ENCODE measurements at places on chromosomes 2 and 18.

DNA sequence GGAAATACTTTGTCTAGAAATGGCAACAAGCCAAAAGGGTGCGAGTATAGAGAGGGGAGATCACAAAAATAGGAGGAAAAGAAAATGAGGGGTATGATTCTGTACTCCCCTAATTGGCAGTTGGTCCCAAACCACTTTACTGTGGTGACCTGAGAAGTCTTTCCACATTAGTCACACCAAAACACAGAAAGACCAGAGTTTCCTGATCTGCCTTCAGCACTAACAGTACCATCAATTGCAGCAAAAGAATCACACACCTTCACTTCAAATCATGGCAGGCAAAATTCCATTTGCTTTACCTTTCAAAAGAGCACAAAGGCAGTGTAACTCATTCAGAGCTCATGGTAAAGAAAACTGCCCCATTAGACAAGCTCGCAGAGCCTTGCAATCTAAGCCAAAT, 86.8 kb downstream of the ALK start:
- no peak for DNase-seq

GRCh38 chr18:22433956-22434355, 16.2 kb upstream of the CTAGE1 start:
- DNase-seq, result no peak

DNA sequence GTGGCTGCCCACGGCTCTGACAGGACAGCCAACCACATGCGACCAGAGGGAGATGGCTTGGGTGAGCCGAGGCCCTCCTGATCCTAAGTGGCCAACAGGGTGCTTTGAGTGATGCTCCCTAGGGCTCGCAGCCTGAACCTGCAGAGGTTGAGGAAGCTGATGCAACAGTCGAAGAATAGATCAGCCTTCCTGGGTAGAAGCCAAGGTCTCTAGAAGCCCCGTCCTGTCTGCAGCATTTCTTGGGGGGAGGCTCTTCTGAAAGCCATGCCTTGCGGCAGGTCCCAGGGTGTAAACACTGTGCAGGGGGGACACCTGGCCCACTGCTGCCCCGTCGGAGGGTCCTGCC, 136.4 kb downstream of the HDAC4 start:
- DNase-seq, result no peak

GRCh38 chr2:168198476-168199207, 48.8 kb downstream of the STK39 start:
- no peak for DNase-seq

- DNase-seq, result peak; percentile 63
Observed at GRCh38 chr18:23964282-23965238, 50.0 kb upstream of the TTC39C start.

DNA sequence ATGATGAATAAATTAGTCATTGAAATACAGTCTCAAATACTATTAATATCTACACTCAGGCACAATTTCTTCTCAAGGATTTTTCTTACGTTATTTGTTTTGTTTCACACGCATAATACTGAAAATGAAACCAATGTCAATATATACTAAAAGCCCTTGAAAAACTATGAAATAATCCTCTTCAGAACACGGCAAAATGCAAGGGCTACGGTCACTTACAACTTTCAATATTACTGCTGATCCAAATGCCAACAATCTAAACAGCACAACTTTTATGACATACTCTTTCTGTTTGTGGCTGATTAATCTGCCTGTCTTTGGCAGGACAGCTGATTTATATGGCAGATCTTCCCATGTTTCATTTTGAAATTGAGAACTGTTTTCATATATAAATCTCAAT, 68.3 kb downstream of the LRPPRC start:
- DNase-seq, result no peak

GRCh38 chr18:77006305-77007175, 126.0 kb downstream of the MBP start:
- DNase-seq, result no peak

DNA sequence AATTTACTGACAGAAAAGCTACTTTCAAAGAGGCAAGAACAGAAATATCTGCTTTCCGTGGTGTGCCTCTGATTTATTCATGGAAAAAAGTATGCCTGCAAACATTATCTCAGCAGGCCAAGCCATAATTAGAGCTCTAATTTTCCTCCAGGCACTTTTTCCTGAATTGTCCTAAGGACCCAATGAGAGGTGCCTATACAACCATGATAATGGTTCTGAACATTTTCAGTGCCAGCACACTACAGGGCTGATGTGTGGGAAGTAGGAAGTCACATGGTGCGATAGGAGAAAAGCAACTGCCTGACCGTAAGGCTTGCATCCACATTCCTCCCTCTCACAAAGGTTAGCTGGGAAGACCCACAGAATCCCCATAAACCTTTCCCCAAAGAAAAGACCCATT, 45.9 kb upstream of the EGR4 start:
- no peak for DNase-seq

DNA sequence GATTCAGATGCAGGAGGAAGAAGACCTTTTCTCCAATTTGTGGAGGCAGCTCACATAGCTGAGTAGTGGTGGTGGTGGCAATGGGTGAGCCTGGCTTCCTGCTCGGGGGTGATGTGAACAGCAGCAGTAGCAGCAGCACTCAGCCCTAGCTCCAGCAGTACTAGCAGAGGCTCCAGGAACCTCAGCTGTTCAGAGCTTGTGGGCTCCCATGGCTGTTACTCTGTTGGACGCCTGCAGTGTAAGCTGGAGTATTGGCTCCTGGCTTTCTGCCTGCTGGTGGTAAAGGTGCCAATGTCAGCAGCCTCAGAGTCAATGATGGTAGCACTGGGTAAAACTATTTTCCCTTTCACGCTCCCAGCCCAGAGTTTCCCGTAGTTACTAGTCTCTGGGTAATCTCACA, 3.1 kb upstream of the SEH1L start:
- DNase-seq, result no peak

GRCh38 chr2:112290088-112290487, 14.7 kb downstream of the ZC3H6 start:
- DNase-seq, result no peak

DNA sequence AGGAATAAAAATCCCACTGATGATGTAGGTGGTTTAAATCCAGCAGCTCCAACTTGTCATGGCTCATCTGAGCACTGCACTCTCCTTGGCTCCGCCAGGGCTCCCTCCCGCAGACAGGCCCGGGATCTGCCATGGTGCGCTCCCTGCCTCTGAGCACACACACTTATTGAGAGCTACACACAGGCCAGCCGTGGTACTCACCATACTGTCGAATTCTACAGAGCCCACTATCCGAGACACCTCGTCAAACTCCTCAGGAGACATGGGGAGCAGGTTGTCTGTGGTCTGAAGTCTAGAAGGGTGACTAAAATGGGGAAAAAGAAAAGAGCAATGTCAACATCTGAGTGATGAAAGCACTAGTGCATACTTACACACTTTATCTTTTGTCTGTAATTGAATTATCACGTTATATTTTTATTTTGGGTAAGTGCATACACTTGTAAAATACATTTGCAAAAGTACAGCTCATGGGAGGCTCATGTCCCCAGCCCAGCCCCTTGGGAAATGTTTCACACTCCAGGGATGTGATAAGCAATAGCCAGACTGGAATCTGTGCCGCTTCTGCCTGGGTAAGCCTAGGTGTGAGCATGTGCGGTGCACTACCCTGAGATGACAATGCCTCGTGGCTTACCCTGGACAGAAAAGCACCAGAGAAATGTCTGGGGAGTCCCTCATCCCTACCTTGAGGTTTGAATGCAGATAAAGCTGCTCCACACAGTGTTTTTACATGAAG, 39.2 kb downstream of the STAT1 start:
- DNase-seq, result no peak

All from activated CD4-positive, alpha-beta T cell treated with anti-CD3 and anti-CD28 coated beads for 4 hours (primary cell).